Stimulated activated CD8-positive, alpha-beta memory T cell treated with anti-CD3 and anti-CD28 coated beads, Interleukin-4, amount 100 ng/mL, for 1 hour (primary cell): ENCODE measurements at places on chromosomes 4 and X.

DNA sequence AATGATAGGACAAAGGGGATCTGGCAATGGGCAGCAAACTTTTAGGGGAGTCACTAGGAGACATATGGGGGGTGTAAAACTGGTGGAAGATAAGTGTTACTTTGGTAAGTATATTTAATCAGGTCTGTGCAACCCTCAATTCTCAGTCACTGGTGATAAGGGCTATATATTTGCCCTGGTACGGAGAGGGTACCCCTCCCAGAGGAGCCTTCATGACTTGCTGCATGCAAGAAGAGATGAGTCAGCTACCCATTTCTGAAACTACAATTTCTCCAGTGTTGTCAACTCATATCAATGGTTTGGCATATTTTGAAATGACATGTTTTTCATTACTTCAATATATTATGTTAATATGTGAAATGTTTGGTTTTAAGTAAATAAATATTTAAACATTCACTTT, 14.3 kb downstream of the SMARCAD1 start:
- no peak for DNase-seq

DNA sequence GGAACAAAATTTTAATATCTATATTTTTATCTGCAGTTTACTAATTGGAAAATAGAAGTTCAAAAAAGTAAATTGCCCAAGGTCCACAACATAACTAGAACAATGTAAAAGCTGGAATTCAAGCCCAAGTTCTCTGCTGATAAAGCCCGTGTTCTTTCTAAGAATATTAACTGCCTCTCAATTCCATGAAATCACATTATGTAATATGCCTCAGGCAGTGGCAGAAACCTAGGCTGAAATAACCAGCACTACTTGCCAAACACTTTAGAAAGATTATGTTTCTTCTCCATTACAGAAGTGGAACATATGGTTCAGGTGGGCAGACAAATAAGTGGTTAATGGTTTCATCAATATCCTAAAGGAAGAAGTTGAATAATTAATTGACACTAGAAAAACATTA, 56.7 kb upstream of the ADGRL3 start:
- no peak for DNase-seq

- DNase-seq: no peak
These were observed at the start of gene SHOX for GRCh38 chrX:630612-631496. Gene SHOX (plus strand): TSS chrX:630791. CDS start chrX:630898, 107 bp downstream.

DNA sequence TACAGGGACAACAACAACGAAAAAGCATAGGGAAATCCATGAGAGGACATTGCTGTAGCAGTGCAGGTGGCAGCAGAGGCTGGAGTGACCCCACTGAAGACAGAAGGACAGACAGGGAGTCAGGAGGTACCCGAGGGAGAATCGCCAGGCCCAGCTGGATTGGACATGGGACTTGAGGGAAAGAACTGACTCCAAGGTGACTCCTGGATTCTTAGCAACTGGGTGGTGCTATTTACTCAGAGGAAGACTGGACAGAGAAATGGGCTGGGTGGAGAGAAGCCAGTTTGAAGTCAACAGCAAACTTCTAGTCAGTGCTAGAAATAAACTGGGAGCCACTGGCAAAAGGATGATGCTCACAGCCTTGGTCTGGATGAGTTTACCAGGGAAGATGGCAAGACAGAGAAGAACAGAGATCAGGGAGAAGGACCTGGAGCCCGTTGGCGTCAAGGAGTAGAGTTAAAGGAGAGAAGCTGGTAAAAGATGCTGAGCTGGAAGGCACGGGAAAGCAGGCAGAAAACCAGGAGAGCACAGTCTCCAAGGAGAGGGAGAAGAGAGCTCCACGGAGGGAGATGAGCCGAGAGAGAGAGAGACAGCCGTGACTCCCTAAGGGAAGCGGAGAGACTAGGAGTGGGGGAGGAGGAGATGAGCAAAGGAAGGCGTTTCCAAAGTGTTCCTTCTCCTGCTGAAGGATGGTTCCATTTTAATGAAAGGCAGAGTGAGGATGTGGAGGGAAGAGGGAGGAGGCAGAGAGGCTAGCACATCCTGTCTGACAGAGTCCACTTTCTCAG, 119.4 kb downstream of the AFAP1 start:
- no peak for DNase-seq

DNA sequence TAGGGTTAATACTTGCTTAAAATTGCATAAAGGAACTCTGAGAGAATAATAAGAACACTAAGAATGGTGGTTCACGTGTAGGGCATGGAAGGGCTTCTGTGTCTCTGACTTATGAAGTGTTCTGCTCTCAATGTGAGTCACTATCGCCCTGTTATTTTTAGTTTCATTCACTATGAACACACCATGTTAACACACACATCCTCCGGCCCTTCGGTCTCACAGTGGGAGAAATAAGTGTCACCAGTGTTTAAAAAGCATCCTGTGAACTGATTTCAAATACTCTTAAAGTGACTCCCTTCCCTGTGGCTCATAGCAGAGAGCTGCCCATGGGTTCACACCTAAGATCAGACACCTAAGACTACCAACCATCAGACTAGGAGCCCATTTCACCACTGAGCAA, 33.8 kb upstream of the FGFBP2 start:
- DNase-seq: no peak

GRCh38 chrX:71619193-71619592, 882 bp upstream of the CXCR3 start:
- DNase-seq: peak; percentile 17

- no peak for DNase-seq
These were observed 103.8 kb downstream of the GABRB1 start for GRCh38 chr4:47135210-47135609.

DNA sequence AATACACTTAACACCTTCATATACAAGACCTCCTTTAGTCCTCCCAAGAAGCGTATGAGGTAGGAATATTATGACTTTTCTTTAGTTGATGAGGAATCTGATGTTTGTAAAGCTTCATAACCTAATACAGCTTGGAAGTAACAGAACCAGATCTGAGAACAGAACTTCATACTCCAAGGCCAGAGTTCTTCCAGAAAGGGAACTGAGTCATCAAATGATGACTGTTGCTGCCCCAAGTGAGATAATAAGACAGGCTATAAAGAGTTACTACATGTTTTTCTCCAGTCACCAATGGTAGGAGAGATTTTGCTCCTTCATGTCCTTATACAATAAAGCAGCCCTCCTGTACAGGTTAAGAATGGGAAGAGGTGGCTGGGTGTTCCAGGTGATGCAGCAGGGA, 74.3 kb upstream of the ANXA3 start:
- DNase-seq: no peak

DNA sequence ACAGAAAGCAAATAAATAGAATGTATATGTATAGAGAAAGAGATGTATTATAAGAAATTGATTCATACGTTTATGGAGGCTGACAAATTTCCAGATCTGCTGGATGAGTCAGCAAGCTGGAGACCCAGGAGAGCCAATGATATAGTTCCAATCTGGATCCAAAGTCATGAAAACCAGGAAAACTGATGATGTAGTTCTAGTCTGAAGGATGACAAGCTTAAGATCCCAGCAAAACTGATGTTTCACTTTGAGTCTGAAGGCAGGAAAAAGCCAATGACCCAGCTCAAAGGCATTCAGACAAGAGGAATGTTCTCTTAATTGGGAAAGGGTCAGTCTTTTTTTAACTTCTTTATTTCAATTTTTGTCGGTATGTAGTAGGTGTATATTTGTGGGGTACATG, 102.6 kb downstream of the LHFPL1 start:
- DNase-seq: no peak

DNA sequence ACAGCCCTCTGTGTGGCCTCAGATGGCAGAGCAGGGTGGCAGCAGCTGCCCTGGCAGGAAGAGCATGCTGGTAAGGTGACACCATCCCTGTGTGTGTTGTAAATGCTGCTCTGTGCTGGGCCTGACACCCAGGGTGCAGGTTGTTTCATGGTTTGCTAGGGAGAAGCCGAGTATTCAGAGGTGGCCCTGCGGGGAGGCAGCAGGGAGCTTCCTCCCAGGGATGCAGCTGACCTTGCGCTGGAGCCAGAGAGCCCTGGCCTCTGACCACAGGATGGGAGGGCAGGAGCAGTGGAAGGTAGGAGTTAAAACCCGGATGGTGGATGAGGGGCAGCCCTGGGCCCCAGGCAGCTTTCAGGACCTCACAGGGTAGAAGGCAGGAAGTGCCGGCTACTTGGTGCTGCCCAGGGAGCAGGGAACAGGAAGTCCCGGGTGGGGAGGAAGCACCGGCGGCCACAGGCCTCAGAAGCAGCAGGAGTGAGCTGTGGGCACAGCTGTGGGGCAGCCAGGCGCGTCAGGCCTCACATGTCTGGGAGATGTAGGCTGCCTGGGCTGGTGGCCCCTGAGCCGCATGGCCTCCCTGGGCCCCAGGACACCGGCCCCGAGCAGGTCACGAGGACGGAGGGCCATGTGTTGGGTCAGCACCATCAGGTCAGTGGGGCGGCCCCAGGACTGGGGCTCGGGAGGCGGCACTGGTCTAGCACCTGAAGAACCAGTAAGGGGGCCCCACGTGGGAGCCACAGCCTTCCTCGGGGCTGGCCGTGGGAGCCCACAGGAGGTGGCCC, 19.1 kb downstream of the SH3BP2 start:
- DNase-seq: no peak

- no peak for DNase-seq
These were observed 17.5 kb downstream of the RFC1 start for GRCh38 chr4:39348371-39349315.

GRCh38 chr4:56444719-56445118, 8.7 kb downstream of the PAICS start:
- no peak for DNase-seq
